Esophagus squamous epithelium (tissue), 5 donors: ENCODE measurements at places on chromosomes 5 and 9.

DNA sequence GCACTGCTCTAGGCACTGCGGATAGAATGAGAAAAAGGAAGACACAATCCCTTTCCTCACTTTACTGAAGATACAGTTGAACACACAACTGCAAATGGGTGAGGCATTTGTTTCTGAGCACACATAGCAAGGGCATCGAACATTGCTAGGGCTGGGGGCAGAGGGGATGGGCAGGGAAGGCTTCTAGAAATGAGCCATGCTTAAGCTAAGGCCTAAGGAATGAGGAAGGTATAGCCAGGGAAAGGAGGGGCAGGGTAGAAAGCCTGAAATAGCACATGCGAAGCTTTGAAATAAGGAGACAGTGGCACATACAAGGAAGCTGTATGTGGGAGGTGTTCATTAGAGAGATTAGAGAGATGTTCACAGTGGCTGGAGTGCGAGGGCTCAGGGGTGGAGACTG lies 92.7 kb downstream of the KIF4B start:
- no peak for DNase-seq

- no peak for DNase-seq
Measured at GRCh38 chr5:10457682-10458574, 16.2 kb downstream of the ROPN1L start.

DNA sequence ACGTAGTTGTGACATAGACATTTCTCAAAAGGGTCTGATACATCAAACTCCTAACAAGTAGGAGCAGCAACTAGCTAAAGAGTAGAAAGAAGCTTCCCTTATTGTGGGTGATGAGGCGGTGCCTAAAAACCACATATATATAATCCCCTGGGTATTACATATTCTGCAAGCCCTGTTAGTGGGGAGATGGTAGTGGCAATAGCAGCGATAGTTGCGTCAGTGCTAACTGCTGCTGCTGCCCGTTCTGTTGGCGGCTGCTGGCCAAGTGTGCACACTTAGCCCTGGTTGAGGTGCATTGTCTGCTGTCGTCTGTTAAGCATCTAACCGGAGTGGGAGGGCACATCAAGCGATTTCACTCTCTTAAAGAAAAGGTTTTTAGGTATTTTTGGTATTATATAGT lies 35.8 kb downstream of the VLDLR start:
- DNase-seq, result no peak

DNA sequence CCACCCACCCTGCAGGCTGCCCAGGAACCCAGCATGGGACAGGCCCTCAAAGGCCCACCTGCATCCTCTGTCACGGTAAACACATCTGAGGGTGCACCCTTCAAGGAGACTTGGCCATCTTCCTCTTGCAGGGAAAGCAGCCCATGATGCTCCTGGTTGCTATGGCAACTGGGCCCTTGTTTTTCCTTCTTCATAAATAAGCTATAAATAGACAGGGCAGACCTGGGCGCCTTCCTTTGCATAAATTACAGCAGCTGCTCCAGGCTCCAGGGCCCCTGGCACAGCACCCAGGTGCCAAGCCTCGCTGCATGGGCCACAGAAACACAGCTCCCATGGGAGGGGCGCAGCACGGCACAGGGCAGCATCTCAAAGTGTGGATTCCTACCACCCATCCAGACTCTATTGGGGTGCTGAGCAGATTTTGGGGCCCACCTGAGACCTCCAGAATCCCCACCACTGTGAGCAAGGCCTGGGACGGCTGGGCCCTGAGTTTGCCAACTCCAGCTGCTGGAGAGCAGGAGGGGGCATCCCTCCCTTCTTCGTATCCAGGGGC lies 5.8 kb upstream of the PSMB7 start:
- DNase-seq, result no peak

- no peak for DNase-seq
Measured at GRCh38 chr9:20442461-20443319, 179.6 kb downstream of the MLLT3 start.

GRCh38 chr9:35010351-35010958 lies 20.9 kb downstream of the DNAJB5 start:
- no peak for DNase-seq

DNA sequence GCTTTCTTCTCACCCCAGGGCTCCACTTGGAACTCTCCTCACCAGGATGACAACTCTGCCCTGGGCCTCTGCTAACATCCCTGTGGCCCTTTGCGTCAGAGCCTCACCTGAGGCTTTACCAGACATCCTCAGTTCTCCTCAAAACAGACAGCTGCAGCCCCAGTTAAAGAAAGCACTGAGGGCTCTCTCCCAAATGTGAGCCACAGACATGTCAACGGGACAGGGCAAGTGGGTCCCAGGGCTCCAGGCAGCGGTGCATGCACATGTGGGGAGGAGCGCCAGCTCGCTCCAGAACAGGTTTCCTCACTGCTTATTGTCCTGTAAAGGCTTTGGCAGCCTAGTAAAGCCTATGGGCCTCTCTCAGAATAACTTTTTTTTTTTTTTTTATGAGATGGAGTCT lies 37.3 kb downstream of the IPPK start:
- no peak for DNase-seq

DNA sequence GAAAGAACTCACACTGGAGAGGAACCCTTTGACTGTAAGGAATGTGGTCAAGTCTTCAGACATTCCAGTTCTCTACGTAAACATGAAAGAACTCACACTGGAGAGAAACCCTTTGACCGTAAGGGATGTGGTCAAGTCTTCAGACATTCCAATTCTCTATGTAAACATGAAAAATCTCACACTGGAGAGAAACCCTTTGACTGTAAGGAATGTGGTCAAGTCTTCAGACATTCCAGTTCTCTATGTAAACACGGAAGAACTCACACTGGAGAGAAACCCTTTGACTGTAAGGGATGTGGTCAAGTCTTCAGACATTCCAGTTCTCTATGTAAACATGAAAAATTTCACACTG lies 32.6 kb downstream of the MAPK9 start:
- DNase-seq, result no peak

- DNase-seq, result no peak
Measured at GRCh38 chr9:79812507-79813257, 240.9 kb downstream of the TLE4 start.

GRCh38 chr9:14147738-14148137 lies 166.2 kb downstream of the NFIB start:
- no peak for DNase-seq

DNA sequence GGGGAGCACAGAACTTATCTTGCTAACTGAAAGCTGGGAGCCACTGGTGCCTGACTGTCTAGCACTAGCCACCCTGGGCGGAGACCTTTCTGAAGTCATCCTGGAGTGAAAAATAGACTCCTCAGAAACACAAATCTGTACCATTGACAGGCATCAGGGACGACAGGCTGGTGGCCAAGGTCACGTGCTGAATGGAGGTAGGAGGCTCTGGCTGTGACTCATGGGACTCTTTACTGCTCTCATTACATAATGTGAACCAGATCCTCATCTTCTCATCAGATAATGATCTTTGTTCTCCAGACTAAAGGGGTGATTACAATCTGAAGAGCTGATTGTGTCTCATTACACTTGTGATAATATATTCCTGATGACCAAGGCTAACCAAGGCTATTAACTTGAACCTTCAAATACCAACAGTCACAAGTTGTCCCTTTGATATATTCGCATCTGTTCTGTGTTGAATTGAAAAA lies 91.8 kb downstream of the SEMA5A start:
- no peak for DNase-seq

GRCh38 chr5:152164860-152165259 lies 240.2 kb upstream of the GLRA1 start:
- no peak for DNase-seq

DNA sequence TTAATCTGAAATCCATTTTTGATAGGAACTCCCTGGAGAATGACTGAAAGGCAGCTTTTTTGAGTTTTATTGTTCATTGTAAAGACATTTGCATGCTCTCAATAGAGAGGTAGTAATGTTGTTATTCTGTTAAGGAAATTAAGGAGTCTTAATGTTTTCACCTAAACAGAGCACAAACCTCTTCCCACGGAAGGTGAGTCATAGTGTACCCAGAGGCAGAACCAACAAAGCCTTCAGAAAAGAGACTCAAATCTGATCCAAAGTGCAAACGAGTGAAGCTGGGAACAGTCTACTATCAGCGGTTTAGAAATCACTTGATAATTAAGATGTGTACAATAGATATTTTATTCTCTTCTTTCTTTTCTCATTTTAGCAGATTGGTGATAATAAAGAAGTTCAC lies 470.5 kb downstream of the PLK2 start:
- DNase-seq, result no peak

- DNase-seq, result no peak
Measured at GRCh38 chr5:119009131-119009530, 20.8 kb upstream of the DTWD2 start.

DNA sequence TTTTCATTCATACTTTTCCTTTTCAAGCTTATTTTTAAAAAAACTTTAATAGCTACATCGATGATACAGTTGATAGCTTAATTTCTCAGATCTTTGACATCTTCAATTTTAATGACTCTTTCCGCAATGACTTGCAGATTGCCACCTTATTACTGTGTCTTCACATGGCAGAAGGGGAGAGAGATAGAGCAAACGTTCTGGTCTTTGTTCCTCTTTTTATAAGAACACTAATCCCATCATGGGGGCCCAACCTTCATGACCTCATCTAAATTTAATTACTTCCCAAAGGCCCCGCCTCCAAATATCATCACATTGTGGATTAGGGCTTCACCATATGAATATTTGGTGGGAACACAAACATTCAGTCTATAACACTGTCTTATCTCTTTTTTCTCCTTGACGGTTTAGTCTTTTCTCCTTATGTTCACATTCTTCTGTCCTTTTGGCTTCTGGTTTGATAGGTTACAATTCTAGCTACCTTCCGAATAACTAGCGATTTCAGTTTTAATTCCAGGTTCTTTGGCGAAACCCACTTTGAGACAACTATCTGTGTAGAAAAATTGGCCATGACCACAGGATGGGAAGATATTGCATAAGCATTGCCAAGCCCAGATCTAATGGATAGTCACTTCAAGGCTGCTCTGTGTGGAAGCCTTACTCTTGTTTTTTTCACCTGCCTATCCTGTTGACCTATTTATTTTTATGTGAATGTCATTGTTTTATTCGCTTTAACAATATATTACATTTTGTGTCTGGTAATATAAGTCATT lies 5.0 kb downstream of the ZNF189 start:
- no peak for DNase-seq

GRCh38 chr9:4490705-4491625 lies 697 bp downstream of the SLC1A1 start:
- DNase-seq, result no peak

- no peak for DNase-seq
Measured at GRCh38 chr5:32027093-32027716, 146.9 kb downstream of the GOLPH3 start.

DNA sequence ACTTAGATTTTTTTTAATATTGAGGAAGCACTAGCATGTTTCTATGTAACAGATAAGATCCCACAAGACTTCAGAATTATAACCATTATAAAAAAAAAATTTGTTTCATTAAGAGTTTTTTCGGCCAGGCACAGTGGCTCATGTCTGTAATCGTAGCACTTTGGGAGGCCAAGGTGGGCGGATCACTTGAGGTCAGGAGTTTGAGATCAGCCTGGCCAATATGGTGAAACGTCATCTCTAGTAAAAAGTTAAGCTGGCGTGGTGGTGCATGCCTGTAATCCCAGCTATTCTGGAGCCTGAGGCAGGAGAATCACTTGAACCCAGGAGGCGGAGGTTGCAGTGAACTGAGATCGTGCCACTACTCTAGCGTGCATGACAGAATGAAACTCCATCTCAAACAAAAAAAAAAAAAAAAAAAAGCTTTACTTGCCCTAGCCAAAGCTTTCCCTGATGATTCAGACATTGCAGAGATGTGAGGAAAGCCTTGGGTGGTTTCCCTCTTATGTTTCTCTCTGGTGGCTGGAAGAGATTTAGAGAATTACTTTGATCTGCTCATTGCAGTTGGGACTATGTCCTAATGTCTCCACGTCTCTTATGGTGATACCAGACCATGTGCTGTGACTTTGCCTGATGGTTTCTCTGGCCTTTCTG lies 65.4 kb downstream of the EGFLAM start:
- DNase-seq, result no peak

DNA sequence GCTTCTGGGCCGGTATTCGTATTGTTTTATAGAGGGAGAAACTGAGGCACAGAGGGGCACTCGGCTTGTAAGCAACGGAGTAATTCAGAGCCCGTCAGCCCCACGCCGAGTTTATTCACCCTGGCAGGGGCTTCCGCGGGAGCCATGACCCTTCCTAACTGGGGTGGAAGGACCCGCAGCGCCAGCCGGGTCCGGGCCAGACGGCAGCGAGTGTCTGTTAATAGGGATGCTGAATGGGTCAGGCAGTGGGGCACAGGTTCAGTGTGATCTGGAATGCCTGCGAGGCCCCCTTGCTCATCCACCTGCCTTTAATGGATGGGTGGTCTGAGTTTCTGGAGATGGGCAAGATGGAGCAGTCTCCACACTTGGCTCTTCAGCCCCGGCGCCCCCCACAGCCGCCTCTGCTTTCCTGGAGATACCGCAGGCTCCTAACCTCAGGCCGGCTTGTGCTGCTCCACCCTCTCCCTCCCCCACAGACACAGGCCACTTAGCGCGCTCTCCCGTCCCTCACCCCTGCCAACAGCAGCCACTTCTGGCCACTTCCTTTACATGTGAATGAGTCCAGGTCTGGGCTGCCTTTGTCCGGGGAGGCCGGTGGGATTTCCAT lies 147.1 kb downstream of the ERCC6L2 start:
- DNase-seq, result no peak

DNA sequence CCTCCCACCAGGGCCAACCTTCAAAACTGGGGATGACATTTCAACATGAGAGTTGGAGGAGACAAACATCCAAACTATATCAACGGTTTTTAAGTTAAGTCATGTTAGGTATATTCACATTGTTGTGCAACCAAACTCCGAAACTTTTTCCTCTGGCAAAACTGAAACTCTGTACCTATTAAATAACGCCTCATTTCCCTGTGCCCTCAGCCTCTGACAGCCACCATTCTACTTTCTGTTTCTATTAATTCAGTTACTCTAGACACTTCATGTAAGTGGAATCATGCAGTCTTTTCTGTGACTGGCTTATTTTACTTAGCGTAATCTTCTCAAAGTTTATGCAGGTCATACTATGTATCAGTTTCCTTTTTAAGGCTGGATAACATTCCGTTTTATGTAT lies 85.0 kb downstream of the CWC27 start:
- no peak for DNase-seq

- DNase-seq, result no peak
Measured at GRCh38 chr5:170143091-170143490, 37.4 kb downstream of the FOXI1 start.
